ENCODE measurements at places on chromosomes 16 and 17.
A peak's percentile ranks its signal among the peaks of the same experiment; 100 is the strongest.

DNA sequence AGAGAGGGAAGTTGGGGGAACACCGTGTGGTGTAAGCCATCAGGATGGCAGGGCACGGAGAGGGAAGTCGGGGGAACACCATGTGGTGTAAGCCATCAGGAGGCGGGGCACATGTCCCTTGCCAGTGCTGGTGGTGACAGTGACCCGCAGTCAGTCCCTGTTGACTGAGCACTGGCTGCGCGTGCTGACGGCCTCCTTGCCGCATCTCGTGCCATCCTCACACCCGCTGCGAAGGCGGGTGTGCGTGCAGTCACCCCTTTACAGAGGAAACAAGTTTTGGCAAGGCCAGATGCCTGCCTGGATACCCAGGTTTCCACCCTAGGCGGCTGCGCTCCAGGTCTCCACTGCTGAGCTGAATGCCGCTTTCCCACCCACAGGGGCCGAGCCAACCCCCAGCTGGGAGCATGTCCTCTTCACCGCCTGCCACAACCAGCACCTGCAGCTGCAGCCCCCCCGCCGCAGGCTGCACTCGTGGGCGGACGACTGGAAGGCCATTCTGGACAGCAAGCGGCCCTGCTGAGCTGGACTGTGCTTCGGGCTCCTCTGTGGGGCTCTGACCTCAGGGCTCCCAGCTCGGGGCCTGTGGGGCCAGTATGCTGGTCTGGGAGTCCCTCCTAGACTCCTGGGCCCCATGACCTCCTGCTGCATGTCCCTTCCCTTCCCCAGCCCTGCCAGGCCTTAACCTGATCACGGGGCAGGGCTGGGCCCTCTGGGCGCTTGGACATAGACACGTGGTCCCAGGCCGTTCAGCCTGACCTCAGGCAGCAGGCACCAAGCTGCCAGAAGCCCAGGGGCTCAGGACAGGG is 43.5 kb downstream of the NT5M start:
- DNase-seq = no peak

DNA sequence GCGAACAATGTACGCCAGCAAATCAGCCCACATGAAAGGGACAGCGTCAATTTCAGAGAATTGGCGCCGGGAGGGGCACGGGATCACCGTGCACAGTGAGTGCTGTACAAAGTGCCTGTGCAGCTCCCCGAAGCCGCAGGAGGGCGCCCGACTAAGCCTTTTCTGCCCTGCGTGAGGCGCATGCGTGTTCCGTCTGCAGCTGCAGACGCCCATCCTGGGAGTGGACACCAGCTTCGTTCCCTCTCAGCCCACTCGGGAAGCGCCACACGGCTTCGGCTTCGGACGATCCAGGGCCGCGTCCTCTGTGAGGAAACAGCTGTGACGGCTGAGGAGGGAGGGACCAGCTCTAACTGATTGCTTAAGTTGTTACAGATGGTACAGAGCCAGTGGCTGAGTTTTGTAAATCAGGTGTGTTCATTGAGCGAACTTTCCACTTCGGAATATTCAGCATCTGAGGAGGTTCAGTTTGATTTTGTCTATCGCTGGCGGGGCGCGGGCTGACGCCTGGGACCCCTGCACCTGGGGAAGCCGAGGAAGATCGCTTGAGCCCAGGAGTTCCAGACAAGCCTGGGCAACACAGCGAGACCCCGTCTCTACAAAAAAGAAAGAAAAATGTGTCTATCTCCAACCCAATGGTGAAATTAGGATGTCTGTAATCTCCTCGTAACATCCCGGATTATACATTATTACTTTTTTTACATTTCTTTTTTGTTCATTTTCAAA is 15.4 kb upstream of the ZNF287 start:
- DNase-seq = peak; percentile 86

DNA sequence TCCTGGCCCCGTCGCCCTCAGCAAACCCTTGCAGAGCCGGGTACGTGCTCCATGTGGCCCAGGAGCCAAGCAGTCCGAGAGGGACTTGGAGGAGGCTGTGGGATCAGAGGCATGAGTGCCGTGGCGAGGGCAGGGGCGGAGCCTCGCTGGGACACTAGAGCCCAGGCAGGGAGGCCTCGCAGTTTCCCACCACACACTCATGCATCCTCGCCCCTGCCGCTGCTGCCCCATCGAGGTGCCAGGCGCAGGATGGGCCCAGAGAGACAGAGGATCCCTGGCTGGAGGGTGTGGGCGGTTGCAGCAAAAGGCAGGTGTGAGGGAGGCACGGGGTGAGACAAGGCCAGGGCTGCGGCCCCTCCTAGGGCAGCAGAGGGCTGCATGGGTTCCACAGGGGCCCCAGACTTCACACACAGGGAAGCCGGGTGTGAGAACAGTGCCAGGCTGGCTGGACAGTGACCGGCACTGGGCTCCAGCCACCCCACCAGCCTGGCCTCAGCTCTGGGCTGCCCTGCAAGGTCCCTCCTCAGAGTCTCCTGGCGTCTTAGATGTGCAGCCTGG is 7.7 kb downstream of the BCAR1 start:
- DNase-seq = no peak

- no peak for DNase-seq
Observed at GRCh38 chr17:4527134-4527533, 28.1 kb downstream of the MYBBP1A start.

GRCh38 chr16:85134789-85135142 is 22.5 kb upstream of the CIBAR2 start:
- DNase-seq = no peak

DNA sequence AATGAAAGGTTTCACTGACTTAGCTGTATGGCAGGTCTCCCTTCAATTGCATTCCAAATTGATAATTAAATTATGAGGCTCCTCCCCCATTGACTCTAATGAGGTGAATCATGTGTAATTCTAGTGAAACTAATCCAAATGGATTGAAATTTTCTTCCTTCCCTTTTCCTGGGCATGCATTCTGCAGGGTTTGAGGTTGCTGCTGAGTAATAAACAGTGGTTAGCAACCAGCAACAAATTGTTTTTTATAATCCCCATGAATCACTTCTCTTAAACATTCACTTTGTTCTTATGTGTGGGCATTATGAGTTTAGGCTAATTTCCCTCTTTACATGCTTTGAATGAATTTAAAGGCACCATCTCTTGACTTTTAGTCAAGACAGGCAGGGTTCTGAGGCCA is 43.4 kb downstream of the MYOCD start:
- DNase-seq = no peak

Data from stimulated activated CD4-positive, alpha-beta T cell treated with anti-CD3 and anti-CD28 coated beads, Interleukin-15, amount 100 ng/mL, for 1 hour (primary cell).